ENCODE measurements at places on chromosomes 5 and 9.

DNA sequence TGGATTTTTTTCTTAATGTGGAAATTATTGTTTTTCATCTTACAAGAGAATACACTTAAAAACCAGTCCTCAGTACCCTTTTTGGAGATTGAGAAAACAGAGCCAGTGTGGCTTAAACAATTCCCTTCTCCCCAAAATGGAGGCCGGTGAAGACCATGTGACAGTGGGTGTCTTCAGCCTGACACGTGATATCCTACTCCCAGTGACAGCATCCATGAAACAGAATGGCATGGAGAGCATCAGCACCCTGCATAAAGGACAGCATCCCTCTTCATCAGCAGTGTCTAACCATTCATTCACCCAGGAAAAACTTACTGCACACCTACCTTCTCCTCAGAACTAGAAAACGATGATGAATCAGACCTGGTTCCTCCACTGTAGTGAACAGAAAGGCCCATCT, 103.4 kb upstream of the RAI14 start:
- DNase-seq = no peak

GRCh38 chr5:1464096-1464446, 18.8 kb upstream of the SLC6A3 start:
- DNase-seq = peak; percentile 14

DNA sequence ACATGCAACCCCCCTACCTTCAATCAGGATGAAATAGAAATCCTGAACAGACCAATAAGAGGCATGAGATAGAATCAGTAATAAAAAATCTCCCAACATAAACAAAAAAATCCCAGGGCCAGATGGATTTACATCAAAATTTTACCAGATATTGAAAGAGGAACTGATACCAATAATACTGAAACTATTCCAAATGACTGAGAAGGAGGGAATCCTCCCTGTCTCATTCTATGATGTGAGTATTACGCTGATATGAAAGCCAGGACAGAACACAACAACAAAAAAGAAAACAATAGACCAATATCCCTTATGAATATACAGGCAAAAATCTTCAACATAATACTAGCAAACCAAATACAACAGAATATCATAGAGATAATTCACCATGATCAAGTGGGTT, 109.0 kb upstream of the SMC2 start:
- no peak for DNase-seq

GRCh38 chr9:114958844-114959235, 28.4 kb upstream of the TNFSF8 start:
- no peak for DNase-seq

- no peak for DNase-seq
These were observed 65.8 kb downstream of the SEMA6A start for GRCh38 chr5:116508835-116509234.

GRCh38 chr5:136446565-136446964, 81.2 kb upstream of the TRPC7 start:
- DNase-seq = no peak

DNA sequence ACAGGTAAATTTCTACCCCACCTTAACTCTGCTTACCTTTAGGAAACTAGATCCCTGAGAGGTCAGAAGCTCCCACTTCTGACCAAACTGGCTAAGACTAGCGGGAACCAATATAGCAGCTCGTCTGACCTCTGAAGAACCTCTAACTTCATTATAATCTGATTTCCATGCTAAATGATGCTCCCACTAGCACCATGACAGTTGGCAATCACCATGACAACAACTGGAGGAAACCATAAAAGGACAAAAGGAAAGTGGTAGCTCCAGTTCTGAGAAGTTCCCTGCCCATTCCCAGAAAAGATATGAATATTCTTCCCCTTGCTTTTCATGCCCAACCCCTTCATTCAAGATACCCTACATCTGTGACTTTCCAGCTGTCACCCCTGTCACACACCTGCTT, 483.3 kb downstream of the CTNND2 start:
- no peak for DNase-seq

- no peak for DNase-seq
These were observed 150.4 kb downstream of the SEMA6A start for GRCh38 chr5:116424258-116424615.

DNA sequence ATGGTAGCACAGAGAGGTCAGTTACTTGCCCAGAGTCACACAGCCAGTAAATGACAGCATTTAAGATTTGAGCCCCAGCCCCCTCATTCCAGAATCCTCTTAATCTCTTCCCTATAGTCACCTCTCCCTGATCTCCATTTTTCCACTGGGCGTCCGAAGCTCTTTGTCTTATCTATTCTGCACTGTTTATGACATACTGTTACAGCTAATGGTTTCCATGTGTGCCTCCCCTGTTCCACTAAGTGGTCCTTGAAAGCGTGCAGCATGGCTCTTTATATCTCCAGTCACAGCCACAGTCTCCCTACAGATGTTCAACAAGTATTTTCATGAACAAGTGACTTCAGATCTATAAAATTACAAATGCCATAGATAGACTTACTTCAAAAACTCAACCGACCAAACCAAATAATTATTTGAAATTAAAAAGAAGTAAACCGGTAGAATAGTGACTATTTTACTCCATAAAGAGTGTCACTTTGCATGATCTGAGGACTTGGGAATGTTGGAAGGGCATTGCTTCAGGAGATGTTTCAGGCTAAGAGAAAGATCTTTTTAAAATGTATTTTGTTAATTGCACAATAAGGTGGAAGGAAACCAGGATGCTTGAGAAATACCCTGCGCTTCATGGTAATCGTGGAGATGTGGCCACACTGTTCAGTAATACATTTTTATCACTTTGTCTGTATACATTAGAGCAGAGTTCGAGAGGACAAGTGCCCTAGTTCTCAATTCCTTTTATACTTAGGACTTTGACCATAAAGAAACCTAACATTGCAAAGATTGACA, 237.2 kb downstream of the FBXL7 start:
- DNase-seq = no peak

- no peak for DNase-seq
These were observed 65.8 kb downstream of the SPEF2 start for GRCh38 chr5:35683466-35683865.

GRCh38 chr5:81898403-81898802, 73.4 kb upstream of the ATG10 start:
- no peak for DNase-seq

DNA sequence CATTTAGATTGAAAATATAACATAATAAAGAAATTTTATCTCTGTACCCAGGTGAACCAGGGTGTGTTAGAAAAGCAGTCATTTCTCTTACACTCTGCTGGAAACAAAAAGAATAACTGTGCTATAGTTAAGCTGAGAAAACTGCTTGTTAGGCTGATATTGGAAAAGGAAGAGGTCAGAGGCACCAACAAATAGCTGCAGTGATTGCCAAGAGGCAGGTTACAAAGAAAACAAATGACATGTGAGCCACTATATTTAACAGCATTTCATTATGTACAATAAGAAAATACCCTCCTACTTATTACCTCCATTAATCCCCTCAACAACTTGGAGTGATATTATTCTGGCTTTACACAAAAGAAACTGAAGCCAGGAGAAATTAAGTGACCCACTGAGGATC, 607.9 kb upstream of the TLE4 start:
- no peak for DNase-seq

GRCh38 chr5:53089481-53089991, 20.0 kb downstream of the MOCS2 start:
- no peak for DNase-seq

- DNase-seq = no peak
These were observed 208.7 kb downstream of the GADD45G start for GRCh38 chr9:89813482-89813881.

- no peak for DNase-seq
These were observed 63.5 kb downstream of the CMYA5 start for GRCh38 chr5:79753092-79753491.

DNA sequence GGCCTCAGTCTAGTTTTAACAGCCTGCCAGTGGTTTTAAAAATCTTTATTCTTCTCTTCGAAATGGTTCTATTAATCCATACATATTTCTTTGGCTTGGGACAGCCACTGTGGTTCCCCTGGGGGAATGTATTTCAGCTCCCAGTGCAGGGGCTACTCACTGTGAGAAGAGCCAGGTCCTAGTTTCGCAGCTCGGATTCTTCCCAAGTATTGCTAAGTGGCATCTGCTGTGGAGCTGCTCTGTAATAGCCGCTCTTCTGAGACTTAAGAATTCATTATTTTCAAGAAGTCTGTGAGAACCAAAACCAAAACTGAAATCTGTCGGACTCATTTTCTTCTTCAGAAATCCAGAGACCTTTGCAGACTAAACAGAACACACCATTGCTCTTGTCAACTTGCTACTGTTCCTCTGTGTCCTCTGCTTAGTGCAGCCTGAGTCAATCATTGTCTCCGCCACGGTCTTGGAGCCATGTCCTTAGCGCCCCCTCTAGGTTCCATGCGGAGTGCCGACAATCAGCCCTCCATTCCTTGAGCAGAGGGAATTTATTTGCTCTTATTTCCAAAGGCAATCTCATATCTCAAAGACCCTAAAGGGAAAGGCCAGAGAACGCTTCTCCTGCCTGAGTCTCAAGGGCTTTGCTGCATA, 478.2 kb downstream of the SPATA31D1 start:
- DNase-seq = peak; percentile 45

GRCh38 chr9:87201351-87201751, 254.0 kb upstream of the GAS1 start:
- DNase-seq = peak; percentile 77

- DNase-seq = no peak
These were observed 3.1 kb downstream of the EGFL7 start for GRCh38 chr9:136665704-136666371.

GRCh38 chr5:64612344-64612961, 77.8 kb upstream of the SHISAL2B start:
- DNase-seq = peak; percentile 44

GRCh38 chr5:160470437-160471361, 49.0 kb downstream of the PTTG1 start:
- no peak for DNase-seq

Measured in femur (tissue), 1 donor.